ENCODE measurements at places on chromosomes 2 and 18.

DNA sequence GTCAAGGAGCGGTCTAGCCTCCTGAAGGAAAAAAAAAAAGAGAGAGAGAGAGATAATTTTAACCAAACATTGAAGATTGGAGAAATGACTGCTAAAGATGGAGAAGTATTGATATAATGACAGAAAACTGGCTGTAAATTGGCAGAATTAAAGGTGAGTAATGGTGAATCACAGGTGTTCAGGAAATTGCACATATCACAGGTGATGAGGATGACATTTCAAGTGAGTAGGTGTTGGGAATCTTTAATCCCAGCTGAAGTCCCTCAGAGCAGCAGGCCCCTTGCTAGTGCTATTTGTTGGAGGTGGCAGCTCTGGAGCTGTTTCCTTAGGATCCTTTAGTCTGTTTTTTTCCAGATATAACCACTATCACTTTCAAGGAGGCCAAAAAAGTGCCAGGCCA, 678.4 kb upstream of the VRK2 start:
- peaks cover 1% of the 10 kb centered on the region for H3K4me1 ChIP-seq
- H3K36me3 ChIP-seq: no peaks in the 10 kb centered on the region
- H3K27me3 ChIP-seq: no peaks in the 10 kb centered on the region
- DNase-seq: no peak
- no peak overlapping the region for H3K4me3 ChIP-seq
- no peak overlapping the region for H3K27ac ChIP-seq

- H3K36me3 ChIP-seq: no peaks in the 10 kb centered on the region
- no peaks in the 10 kb centered on the region for H3K27me3 ChIP-seq
- peak; percentile 48 for DNase-seq
Observed at GRCh38 chr2:142865924-142866323, 11.5 kb upstream of the KYNU start.

DNA sequence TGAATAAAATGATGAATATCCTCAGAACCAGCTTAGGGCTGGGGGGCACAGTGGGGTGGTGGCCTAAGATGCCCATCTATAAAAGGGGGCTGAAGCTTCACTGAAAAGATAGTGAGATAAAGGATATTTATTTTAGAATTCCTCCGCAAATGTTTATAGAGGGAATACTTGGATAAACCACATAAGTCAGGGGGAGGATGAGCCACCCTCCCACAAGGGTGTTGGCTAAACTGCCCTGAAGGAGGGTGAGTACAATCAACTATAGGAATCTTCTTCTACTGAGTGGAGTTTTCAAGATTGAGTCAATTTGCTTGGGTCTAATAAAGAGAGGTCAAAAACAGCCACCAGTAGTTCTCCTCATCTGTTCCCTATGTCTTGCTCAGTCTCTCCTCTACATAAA, 114.5 kb upstream of the TANK start:
- no peak overlapping the region for H3K27ac ChIP-seq
- no peaks in the 10 kb centered on the region for H3K36me3 ChIP-seq
- DNase-seq: peak; percentile 70
- H3K27me3 ChIP-seq: no peaks in the 10 kb centered on the region
- no peaks in the 10 kb centered on the region for H3K4me1 ChIP-seq
- H3K4me3 ChIP-seq: no peak overlapping the region

DNA sequence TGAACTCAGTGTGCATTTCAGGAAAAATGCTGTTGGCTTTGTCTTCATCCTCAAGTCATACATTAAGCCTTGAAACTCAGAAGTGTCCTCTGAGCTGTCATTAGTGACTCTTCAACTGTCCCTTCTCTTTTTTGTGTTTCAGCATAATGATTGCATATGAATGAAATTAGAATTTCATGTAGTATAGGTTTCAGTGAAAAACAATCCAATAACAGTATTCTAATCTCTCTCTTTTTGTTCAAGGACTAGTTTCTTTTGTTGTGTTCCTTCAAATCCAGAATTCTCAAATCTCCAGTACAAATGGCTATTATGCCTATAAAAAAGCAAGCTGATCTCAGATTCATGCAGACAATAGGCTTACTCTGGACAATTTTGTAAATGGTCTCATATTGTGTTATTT, 133.5 kb downstream of the QPCT start:
- peaks cover 1% of the 10 kb centered on the region for H3K4me1 ChIP-seq
- H3K4me3 ChIP-seq: no peak overlapping the region
- no peak overlapping the region for H3K27ac ChIP-seq
- no peak for DNase-seq
- H3K27me3 ChIP-seq: no peaks in the 10 kb centered on the region

DNA sequence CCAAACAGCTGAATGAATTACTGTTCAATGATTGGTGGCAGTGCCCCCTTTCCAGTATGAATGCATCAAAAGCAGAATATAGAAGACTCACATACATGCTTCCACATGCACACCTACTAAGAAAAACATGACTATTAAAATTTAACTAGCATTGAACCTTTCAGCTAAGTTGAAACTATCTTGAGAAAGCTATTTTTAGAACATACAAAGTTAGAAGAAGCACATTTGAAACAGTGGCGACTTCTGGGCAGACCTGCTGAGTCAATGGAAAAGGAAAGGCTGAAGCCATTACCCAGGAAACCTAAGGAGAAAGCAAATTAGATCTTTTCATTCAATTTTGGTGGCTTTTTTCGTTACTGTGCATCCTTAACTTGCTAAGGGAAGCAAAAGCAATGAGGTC, 55.9 kb downstream of the PLA2R1 start:
- DNase-seq: peak; percentile 29
- no peaks in the 10 kb centered on the region for H3K27me3 ChIP-seq
- no peak overlapping the region for H3K4me3 ChIP-seq
- peaks cover 19% of the 10 kb centered on the region for H3K36me3 ChIP-seq
